ENCODE measurements at places on chromosomes 1 and 21.

GRCh38 chr1:21607549-21608529, 61.3 kb downstream of the RAP1GAP start:
- DNase-seq = peak; percentile 63

GRCh38 chr1:53625766-53626520, 113.0 kb downstream of the GLIS1 start:
- no peak for DNase-seq

- no peak for DNase-seq
These were observed 2.7 kb upstream of the CD58 start for GRCh38 chr1:116573431-116574095.

- no peak for DNase-seq
These were observed 75.8 kb downstream of the ALPL start for GRCh38 chr1:21585037-21585436.

- no peak for DNase-seq
These were observed 107.9 kb downstream of the USP25 start for GRCh38 chr21:15837645-15838044.

- no peak for DNase-seq
These were observed 3.5 kb downstream of the PTCH2 start for GRCh38 chr1:44839576-44839975.

GRCh38 chr1:21572221-21572620, 63.0 kb downstream of the ALPL start:
- DNase-seq = no peak

DNA sequence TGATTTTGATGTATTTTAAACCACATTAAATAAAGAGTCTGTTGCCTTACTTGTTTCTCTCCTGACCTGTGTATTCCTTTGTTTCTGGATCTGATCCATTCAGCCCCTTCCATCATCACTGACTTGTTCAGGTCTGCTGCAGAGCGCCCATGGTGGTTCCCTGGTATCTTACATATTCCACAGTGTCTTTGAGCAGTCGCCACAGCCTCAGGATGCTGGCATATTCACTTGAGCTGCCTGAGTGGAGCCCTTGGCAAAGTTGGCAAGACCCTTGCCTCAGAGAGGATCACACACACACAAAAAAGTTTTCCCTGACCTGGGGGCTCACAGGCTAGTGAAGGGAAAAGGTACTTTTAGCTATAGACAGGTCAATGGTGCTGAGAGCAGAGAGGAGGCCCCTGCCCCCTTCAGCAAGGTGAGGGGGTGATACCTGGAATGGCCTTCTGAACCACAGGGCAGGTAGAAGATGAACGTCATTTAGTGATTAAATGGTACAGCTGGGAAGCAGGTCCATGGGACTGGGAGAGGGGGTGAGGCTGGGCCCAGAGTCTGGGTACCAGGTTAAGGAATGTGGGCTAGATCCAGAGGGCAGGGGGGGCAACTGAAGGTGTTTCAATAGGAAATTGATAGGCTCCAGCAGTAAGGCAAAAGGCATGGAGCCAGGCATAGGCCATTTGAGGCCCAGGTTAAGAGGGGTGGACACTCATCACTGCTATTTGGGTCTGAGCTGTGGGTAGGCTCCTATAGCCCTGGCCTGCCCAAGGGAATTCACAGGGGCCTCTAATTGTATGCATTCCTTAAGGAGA, 2.0 kb upstream of the CCDC28B start:
- no peak for DNase-seq

GRCh38 chr1:5746611-5747425, 245.4 kb downstream of the NPHP4 start:
- DNase-seq = no peak

GRCh38 chr21:17699524-17700189, 87.0 kb upstream of the BTG3 start:
- no peak for DNase-seq

GRCh38 chr1:71270394-71270915, 189.6 kb upstream of the ZRANB2 start:
- DNase-seq = no peak

DNA sequence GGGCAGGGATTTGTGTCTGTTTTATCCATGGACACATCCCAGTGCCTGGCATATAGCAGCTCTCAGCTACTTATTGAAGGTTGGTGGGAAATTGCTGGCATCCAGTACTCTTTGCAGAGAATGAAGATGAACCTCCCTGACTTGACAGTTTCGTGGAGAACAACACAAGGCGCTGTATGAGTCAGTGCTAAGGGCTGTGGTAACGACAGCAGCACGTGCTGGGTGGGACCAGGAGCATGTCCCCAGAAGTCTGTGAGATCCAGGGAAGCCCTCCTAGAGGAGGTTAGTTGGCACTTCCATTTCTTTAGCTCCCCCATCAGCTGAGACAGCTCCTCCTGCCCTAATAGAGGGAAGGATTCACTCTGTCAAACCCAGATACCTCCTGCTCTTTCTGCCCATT, 25.9 kb upstream of the IL19 start:
- no peak for DNase-seq

GRCh38 chr1:20366056-20366462, 75.4 kb downstream of the VWA5B1 start:
- no peak for DNase-seq

DNA sequence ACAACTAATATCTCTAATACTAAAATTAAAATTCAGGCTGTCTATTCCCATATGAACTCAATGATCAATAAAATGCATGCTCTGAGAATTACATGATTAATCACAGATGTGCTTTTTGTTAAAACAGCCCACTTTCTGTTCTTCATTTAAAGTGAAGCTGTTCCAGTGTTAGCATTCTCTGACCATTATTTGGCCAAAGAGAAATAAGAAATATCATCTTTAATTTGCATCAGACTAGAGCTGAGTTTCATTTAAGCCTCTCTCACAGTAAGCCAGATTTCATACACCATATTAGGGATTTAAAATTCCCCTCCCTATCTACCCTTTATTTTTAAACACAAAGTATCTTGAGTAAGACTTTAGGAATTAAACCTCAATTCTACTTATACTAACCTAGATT, 261.6 kb downstream of the TPR start:
- DNase-seq = no peak

DNA sequence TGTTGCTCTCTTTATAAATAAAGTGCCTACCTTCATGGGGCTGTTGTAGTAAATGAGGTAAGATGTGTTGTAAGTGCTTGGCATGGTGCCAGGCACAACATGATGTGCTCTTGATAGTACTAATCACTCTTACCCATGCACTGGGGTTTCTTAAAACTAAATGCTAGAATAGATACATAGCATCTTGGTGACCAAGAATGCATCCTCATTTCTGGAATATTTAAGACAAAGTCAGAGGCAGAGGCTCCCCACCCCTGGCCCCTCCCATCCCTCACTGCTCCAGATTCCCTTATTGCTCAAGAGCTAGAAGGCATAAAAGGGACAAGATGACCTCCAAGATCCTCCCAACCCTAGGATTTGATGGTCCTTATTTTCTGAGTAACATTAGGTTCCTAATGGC, 61.3 kb downstream of the GLUL start:
- DNase-seq = no peak

GRCh38 chr1:2248127-2248826, 20.2 kb downstream of the SKI start:
- DNase-seq = no peak

GRCh38 chr1:222994511-222995235, 148.4 kb downstream of the TLR5 start:
- peak; percentile 87 for DNase-seq

DNA sequence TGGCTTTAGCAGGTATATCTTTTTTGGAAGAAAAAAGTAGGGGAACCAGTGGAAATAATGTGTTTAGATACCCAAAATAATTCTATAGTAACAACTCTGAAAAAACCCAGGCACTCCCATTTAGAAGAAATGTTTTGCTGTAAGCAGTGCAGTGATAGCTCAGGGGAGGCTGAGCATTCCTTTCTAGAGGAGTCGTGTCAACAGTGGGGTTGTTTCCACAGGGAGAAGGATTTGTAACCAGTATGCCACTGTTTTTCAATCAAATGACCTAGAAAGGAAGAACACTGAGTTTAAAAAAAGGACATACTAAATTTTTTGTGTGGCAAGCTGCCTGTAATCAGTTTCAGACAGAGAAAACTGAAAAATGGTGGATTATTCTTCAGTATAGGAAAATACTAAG, 2.4 kb downstream of the PGD start:
- no peak for DNase-seq

DNA sequence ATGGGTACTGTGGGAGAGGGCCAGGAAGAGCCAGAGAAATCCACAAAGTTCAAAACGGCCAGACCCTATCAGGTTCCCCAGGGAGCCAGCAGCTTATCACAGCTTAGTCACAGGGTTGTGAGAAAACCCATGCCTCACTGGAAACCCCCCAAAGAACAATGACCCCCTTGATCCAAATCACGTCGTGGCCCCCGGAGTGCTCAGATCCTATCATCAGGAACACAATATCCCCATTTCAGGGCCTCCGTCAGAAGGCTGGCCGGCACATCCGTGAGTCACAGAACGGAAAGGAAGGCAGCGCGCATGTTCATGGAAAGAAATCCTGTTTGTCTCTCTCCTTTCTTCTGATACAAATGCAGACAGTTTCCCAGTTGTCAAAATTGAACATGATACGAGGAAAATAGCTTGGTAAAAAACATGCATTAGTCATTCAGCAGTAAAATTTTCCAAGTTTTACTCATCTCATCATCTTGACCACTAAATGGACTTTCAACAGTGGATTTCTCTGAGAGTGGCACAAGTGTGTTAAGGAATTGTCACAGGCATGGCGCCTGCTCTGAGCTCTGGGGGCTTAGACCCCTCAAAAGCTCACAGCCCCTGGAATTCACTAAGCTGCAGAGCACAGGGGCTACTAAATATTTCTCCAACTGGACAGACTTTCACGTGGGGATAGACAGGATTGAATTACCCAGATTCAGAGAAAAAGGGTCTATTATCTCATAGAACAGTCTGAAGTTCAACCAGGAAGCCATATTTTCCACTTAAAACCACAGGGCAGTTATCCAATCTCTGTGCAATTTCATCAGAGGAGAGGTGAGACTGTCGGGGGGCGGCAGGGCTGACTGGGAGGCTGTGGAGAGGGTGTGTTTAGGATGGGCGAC, 124.8 kb downstream of the RIPK4 start:
- peak; percentile 94 for DNase-seq

DNA sequence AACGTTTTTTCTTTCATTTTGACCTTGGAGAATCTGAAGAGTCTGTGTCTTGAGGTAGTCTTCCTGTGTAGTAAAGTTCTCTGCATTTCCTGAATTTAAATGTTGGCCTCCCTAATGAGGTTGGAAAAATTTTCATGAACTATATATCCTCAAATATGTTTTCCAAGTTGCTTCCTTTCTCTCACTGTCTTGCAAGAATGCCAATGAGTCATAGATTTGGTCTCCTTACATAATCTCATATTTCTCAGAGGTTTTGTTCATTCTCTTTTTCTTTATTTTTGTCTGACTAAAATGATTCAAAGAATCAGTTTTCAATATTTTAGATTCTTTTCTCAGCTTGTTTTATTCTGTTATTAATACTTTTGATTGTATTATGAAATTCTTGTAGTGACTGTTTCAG, 87.6 kb downstream of the DRAM2 start:
- no peak for DNase-seq

DNA sequence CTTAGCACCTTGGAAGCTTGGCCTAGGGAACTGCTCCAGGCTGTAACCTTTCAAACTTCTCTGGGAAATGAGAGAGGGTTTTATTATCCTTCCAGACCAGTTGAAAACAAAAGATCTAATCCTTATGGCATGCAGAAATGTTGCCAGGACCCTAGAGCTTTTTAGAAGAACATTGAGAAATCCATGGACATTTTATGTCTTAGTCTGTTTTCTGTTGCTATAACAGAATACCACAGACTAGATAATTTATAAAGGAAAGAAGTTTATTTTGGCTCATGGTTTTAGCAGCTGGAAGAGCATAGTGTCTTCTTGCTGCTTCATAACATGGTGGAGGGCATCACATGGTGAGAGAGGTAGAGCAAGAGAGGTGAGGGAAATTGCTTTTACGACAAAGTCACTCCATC, 25.8 kb downstream of the OSBPL9 start:
- peak; percentile 15 for DNase-seq

DNA sequence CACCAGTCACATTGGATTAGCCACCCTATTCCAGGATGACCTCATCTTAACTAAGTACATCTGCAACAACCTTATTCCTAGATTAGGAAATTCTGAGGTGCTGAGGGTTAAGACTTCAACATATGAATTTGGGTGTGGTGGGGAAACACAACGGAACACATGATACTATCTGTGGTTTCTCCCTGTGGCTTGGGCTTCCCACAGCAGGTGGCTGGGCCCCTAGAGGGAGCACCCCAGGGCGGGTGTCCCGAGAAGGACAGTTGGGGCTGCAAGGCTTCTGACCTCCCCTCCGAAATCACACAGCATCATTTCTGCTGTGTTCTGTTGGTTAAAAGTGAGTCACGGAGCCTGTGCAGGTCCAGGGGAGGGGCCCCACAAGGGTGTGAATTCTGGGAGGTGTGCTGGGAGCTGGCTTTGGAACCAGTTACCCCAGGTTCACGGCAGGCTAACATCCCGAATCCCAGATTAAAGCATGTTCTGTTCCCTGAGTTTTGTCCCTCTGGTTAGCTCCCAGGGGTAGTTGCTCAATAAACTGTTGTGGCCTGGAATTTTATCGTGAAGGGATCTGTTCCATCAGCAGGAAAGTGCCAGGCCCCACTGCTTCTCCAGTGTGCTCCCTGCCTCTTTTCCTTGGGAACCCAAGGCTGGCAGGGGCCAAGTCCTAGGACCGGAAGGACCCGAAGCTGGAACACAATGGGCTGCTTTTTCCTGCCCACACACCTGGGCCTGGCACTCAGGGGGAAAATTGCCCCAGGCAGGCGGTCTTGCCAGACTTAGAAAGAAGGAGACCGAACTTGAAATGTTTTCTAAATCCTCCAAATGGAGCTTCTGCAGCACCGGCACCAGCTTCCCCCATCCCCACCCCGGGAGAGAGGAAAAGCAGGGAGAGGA, 154.0 kb upstream of the WNT4 start:
- DNase-seq = no peak

DNA sequence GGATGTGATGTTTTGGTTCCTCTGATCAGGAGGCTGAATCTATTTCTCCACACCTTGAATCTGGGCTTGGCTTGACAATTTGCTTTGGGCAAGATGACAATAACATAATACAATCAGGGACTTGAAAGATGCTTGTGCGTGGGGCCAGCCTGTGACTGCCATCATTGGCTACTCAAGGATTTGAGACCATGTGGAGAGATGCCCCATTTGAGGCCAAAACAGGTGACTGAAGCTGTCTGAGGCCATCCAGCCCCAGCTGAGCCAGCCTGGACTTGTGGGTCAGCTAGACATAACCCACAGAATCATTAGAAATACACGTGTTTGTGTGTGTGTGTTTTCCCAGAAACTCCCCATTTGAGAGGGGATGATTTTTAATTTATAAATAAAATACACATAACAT, 421.5 kb downstream of the PTPRU start:
- DNase-seq = no peak

GRCh38 chr1:98045211-98045766, 124.5 kb upstream of the DPYD start:
- DNase-seq = no peak

DNA sequence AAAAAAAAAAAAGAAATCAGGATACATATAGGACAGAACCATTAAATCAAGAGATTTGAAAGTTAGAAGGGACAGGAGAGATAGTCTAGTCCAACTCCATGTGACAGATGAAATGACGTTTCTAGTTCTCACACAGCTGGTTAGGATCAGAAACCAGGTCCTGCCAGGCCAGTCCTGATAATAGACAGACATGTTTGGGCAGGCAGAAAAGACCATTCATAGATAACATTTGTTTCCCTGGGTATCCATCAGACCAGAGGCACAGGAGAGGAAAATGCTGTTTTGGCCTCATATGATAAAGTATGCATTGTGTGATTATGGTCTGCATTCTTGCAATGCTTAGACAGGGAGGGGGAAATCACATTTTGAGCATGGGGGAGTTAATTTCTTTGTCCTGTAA, 29.3 kb downstream of the ZBTB8B start:
- no peak for DNase-seq

- no peak for DNase-seq
These were observed 11.8 kb downstream of the FCMR start for GRCh38 chr1:206909883-206910318.
